ENCODE measurements at places on chromosomes 4 and X. TPM values are rescaled to one million over a fixed set of nuclear protein-coding genes. Genes with fewer than 3 reads are reported as not detected.

The SMIM10 gene
- 0.44 TPM for total RNA-seq

The SPIN2B gene
- total RNA-seq = 7.9 TPM

The ADGRG2 gene
- not detected for total RNA-seq

The GUCY1B1 gene
- total RNA-seq = 0.09 TPM

The HELT gene
- not detected for total RNA-seq

The FGA gene
- total RNA-seq = not detected

The PABPC4L gene
- total RNA-seq = not detected

The TMEM128 gene
- total RNA-seq = 12.4 TPM

The NR0B1 gene
- total RNA-seq = not detected

The AVPR2 gene
- total RNA-seq = not detected

The SHISA3 gene
- total RNA-seq = 0.61 TPM

The RPS6KA3 gene
- total RNA-seq = 79.9 TPM

The ENOX2 gene
- 16.9 TPM for total RNA-seq

The NXF2B gene
- total RNA-seq = not detected

The IL21 gene
- 0.52 TPM for total RNA-seq

- no peak for DNase-seq
Measured at GRCh38 chrX:12819222-12819621, 28.0 kb downstream of the PRPS2 start.

DNA sequence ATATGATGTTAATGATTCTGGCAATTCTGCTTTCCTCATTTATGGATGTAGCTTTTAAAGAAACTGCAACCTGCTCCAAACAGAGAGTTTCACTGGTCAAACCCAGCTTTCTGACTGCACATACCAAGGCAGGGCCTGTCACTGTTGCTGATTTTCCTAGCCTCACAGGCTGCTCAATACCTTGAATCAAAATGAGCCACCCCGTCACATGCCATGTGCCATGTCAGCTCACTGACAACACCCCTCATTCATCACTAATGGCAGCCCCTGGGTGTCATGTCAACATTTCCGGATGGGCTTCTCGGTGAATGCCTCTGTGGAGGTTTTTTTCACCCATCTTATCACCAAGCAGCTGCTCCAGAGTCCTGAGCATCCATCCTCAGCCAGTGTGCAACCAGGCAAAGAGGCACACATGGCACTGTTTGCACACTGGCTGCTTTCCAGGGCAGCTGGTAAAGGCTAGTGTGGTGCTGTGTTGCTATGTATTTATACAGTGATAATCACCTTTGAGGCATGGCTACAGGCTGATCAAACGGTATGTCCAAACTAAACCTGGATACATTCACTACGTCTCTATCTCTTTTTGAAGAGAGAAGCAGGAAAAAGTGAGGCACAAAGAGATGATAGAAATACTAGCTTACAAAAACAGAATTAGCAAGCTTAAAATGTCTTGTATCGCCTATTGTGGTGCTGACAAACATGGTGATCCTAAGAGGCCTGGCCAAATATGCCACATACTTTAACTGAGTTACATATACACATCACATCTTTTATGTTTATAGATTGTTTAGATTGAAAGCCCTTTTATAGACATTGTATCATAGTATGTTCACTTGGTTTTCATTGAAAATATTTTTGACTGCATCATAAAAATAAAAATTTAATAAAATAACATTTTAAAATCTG, 94.6 kb upstream of the INPP4B start:
- DNase-seq = no peak

GRCh38 chr4:7006411-7006810, 36.8 kb upstream of the TADA2B start:
- no peak for DNase-seq

GRCh38 chrX:12887767-12888166, 18.7 kb upstream of the TLR8 start:
- DNase-seq = no peak

DNA sequence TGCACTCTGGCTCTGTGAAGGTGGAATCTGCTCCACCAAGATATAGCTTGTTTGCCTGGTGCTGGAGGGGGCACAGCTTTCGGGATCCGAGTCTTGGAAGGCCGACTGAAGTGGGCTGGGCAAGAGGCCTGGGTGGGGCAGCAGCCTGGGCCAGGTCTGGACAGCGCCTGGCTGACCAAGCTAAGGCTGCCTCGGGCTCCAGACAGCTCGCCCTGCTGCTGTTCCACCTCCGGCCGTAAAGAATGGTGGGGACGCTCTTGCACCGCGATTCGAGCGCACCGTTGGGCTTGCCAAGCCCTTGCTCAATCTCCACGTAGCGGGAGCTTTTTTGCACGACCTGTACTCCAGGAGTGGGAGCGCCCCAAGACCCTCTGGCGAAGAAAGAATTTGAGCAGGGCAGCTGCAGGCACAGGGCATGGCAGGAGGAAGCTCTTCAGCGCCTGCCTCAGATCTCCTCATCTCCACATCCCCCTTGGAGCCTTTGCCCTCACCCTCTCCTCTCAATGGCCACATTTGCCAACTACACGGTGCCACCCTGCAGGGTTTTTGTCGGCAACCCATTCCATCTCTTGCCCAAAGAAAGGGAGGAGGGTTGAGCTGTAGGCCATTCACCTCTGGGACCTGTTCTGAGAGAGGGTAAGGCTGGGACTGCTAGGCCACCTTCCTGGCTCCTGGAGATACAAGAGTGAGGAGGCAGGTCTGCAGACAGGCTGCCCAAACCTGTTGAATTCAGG, 18.9 kb downstream of the CNGA2 start:
- DNase-seq = no peak

DNA sequence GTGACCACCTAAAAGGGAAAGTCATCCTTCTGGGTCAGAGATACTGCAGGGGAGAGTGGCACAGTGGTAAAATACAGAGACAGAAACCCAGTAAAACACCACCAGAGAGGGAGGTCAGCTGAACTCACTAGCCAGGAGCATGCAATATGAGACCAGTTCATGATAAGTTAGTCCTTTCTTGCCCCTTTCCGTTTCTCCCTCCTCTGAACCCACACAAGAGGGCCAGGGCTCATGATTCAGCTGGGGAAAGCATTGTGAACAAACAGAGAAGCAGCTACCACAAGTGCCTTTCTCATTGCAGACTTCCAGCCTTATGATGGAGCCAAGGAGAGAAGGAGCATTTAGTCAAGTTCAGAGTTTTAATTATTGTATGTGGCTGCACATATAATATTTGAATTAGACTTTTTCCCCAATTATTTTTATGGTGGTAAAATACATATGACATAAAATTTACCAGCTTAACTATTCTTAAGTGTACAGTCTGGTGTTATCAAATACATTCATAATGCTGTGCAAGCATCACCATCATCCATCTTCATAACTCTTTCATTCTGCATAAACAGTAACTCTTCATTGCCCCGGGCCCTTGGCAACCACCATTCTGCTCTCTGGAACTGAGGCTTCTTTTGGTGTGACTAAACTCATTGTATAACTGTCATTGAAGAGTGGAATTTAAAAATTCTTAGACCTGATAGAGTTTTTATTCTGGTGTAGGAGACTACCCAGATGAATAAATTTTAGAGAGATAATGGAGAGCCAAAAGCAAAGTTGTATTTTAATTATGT, 114.6 kb downstream of the DDIT4L start:
- no peak for DNase-seq

- DNase-seq = no peak
Measured at GRCh38 chrX:35166023-35166422, 223.4 kb downstream of the FAM47B start.

- DNase-seq = no peak
Measured at GRCh38 chr4:86759298-86759697, 89.9 kb downstream of the SLC10A6 start.

GRCh38 chr4:53116954-53117353, 248.9 kb downstream of the SCFD2 start:
- DNase-seq = no peak

GRCh38 chr4:1354983-1355275, 7.9 kb downstream of the UVSSA start:
- no peak for DNase-seq

DNA sequence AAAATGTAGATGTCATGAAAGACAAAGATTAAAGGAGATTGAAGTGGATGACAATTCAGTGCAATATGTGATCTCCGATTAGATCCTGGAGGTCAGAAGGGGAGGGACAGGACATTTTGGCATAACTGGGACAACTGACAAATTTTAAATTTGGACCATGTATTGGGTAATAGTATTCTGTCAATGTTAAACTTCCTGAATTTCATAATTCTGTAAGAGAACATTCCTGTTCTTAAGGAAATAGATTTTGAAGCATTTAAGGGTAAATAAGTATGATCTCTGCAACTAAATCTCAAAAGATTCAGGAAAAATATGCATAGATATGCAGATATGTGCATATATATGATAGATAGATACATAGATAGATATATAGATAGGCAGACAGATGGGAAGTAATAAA, 11.0 kb downstream of the ODAPH start:
- no peak for DNase-seq

GRCh38 chrX:43702079-43702524, 46.0 kb downstream of the MAOA start:
- no peak for DNase-seq

- peak; percentile 92 for DNase-seq
Measured at GRCh38 chrX:24024819-24025740, 1.9 kb downstream of the KLHL15 start.

- DNase-seq = no peak
Measured at GRCh38 chr4:82998898-82999297, 11.7 kb downstream of the LIN54 start.

DNA sequence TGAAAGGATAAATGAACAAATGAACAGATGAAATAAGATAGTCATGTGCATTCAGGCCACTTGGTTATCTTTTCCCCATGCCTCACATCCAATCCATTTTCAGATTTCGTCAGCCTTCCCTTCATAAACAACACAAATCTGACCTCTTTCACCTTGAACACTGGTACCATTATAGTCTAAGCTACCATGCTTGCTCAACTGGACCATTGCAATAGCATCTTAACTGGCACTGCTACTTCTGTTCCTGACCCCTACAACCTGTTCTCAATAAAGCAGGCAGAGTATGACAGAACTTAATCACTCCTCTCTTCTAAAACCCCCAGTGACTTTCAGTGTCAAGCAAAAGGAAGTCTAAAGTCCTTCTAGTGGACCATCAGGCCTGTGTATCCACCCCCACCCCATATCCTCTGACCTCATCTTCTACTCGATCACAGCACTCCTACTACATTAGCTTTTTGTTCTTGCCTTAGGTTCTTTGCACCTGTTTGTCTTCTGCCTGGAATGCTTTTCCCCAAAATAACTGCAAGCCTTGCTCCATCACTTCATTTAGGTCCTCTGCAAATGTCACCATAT, 40.7 kb downstream of the LARP7 start:
- no peak for DNase-seq

GRCh38 chr4:7326306-7326692, 108.4 kb downstream of the PSAPL1 start:
- DNase-seq = no peak

DNA sequence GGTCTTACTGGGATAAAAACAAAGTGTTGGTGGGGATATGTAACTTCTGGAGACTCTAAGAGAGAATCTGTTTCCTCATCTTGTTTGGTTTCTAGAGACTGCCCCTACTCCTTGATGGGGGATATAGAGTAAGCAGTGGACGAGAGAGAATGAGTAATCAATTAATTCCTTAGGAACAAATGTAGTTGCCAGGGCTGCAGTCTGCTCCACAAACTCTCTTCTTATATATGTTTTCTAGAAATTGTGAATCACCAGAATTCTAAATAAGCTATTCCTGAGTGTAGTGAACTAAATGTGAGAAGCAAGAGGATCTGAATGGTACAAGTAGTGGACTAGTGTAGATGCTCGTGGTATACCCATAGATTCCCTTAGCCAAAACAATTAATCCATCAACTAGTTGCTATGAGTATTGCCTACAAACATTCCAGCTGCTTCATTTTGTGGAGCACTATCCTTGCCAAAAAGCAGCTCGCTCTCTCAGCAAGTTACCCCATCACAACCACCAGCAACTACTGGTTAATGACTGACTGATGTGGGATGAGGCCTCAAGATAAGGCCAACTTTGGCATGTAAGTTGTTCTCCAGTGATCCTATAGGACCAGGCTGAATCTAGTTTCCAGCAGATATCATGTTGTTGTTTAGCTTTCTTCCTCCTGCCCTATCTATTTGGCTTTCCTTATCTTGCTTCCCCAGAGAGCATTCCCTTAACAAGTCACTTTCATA, 273.0 kb downstream of the SLC7A11 start:
- DNase-seq = no peak

- no peak for DNase-seq
Measured at GRCh38 chrX:31894152-31894551, 822.3 kb upstream of the FTHL17 start.

GRCh38 chr4:2364654-2365053, 53.8 kb downstream of the ZFYVE28 start:
- DNase-seq = peak; percentile 80

- DNase-seq = no peak
Measured at GRCh38 chrX:130566028-130566683, 164.4 kb downstream of the RBMX2 start.

DNA sequence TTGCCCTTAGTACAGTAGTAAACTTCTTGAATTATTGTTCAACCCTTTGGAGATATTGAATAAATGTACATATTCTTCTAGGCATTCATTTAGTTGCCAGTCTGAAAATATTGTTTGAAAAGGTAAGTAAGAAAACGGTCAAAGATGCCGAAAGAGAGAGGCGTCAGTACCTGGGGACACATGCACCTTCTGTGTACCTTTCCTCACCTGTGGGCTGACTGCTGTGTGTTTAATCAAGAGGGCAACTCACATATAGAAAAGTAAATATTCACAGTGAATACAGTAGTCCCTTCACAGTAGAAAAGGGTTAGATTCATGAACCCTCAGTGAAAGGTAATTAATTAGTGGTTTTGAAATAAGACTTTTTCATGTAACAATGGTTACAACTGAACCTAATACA, 6.9 kb downstream of the ANXA10 start:
- DNase-seq = no peak

All from activated CD8-positive, alpha-beta memory T cell treated with anti-CD3 and anti-CD28 coated beads, Interleukin-2, amount 10 ng/mL, durations not matched to agents 7 days and 5 days (primary cell).